ENCODE measurements at places on chromosomes 16 and 17.

DNA sequence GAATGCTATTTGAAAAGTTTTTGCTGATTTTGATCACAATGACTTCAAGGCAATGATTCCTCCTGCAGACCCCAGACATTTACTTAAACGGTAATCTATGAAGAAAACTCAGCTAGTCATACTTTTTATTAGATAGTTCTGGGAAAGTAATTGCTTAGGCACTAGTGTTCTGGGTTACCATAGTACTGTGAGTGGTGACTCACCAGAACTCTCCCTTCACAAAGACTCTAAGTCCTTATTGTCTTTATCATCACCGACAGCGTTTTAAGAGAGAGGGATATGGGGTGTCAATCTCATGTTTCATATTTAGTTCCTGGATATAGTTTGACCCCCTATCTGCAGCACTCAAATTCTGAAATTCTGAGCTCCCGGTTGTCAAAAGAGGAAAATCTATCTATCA, 43.0 kb upstream of the CDH8 start:
- no peak for DNase-seq

GRCh38 chr17:30401097-30401496, 22.4 kb downstream of the CPD start:
- DNase-seq = no peak

DNA sequence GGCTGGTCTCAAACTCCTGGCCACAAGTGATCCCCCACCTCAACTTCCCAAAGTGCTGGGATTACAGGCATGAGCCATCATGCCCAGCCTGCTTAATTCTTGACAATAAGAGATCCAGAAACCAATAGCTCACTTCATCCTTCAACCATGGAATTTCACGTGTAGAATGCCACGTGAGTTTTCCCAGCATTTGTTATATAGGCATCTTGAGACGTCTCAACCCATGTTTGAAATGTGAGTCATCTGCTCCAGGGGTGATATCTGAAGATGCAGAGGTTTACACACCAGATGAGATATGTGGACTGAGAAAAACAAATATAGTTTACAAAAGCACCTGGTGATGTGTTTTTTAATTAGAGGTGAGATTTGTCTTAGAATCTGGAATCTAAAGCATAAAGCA, 7.1 kb downstream of the TEKT3 start:
- no peak for DNase-seq

- DNase-seq = no peak
These were observed 32.6 kb downstream of the FAM20A start for GRCh38 chr17:68568581-68568980.

GRCh38 chr16:70653406-70653805, 7.0 kb downstream of the IL34 start:
- DNase-seq = no peak

DNA sequence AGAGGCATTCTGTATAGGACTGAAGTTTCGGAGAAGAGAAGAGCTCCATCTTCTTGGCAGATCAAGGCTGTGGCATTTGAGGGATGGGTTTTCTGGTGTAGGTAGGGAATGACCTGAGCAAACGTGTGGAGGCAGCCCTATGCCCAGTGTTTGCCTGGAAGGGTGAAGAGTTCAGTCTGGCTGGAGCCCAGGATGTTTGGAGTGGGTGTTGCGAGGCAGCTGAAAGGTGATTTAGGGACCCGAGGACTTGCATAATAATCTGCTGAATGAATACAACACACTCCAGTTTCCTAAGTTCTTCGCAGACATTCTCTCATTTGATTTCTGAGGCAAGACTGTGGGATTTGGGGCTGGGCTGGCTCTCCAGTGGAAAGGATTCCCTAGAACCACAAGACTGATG, 186.2 kb downstream of the CYLD start:
- no peak for DNase-seq

GRCh38 chr16:55324285-55325079, 479 bp downstream of the IRX6 start:
- no peak for DNase-seq
